Spinal cord (tissue), 10 donors: ENCODE measurements at places on chromosomes 12 and 14.

- DNase-seq = no peak
These were observed 1332.2 kb upstream of the FLRT2 start for GRCh38 chr14:84197704-84198103.

- DNase-seq = no peak
These were observed 78.4 kb upstream of the KRR1 start for GRCh38 chr12:75589801-75590200.

GRCh38 chr14:104227806-104228205 lies 89.4 kb downstream of the KIF26A start:
- no peak for DNase-seq

DNA sequence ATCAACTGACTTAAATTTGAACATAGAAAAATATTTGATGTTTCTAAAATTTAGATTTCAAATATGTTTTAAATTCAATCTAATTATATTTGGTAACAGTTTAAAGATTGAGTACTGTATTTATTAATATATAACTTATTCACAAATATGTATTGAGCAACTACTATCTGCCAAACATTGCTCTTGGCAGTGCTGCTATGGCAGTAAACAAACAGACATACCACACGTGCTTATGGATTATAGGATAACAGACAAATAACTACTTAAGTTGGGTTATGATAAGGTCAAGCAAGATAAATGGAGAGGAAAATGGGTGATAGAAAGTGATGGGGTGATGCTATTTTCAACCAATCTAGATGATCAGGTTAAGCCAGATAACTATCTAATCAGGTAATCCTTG lies 538.1 kb downstream of the C12orf50 start:
- DNase-seq = no peak

DNA sequence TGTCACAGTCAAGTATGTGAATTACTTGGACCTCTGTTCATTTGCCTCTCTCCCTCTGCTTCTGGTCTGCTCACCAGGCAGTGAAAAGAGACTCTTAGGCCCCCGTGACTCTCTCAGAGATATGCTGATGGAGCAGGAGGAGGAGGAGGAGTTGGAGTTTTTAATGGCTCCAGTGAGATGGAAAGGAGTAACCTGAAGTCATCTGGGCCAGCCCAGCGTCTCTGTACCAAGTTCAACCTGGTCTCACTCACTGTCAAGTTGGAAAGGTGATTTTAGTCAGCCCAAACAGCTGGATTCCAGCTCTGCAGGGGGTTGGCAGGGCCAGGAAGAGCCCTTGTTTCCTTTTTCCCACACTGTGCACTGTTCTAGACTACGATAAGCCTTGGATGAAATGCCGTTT lies 48.6 kb downstream of the SH2B3 start:
- DNase-seq = no peak
